GM06990 (cell line): ENCODE measurements at places on chromosomes 16 and 17.

DNA sequence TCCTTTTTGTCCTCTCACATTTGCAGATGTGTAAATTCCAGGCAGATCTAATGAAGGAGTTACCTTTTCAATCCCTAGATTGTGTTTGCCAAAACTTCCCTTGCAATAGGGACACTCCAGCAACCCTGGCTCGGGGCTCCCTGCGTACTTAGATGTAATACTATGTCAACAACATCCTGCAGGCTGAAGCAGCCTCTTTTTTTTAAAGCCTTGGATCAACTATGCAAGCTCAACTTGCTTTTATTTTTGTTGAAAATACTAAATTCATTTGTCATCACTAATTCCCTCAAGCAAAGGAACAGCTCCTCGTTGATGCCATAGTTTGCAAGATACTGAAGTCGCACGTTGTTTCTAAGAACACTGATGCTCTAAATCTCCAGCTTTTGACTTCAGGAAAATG, 59.1 kb downstream of the GRIN2A start:
- DNase-seq, result no peak

- DNase-seq, result no peak
Measured at GRCh38 chr17:29825604-29826003, 104.4 kb downstream of the SSH2 start.

GRCh38 chr16:7688811-7689210, 356.2 kb downstream of the RBFOX1 start:
- no peak for DNase-seq

DNA sequence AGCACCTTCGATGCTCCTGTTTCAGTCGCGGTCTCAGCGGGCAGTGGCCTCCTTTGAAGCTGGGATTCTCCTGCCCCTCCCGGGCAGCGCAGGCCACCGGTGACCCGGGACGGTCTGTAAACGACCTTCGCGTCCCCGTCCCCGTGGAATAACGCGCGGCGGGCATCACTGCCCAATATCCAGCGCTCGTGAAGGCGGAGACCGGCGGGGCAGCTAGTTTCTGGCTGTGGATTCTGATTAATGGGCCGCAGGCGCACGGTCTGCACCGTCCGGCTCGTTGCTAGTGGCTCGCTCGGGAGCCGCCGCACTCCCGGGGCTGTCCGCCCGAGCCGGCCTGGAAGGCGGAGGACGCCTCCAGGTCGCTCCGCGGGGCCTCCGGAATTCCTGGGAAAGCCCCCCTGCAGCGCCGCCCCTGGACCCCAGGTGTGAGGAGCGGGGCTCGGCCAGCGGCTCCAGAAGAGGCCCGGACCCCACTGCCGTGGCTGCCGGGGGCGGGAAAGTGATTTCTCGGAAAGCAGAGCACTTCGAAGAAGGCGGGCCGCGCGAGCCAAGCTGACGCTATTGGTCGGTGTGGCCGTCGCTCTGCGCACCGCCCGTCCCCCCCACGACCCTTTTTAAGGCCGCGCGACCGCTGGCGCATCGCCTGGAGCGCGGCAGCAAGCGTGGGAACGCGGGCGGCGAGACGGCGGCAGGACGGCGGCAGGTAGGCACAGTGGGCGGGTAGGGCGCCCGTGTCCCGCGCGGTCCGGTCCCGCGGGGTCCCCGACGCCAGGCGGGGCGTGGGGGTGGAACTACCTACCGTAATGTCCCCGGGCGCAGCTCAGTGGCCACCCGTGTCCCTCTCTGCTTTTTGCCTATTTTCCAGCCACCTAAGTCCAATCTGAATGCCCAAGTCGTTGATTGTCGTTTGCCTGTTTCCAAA, at the start of gene IRF8:
Gene IRF8, plus strand, starts transcription at position 642 of the 922 bp plus-strand sequence. CDS start 3,854 bp downstream, outside the sequence.
- DNase-seq, result peak; percentile 95

DNA sequence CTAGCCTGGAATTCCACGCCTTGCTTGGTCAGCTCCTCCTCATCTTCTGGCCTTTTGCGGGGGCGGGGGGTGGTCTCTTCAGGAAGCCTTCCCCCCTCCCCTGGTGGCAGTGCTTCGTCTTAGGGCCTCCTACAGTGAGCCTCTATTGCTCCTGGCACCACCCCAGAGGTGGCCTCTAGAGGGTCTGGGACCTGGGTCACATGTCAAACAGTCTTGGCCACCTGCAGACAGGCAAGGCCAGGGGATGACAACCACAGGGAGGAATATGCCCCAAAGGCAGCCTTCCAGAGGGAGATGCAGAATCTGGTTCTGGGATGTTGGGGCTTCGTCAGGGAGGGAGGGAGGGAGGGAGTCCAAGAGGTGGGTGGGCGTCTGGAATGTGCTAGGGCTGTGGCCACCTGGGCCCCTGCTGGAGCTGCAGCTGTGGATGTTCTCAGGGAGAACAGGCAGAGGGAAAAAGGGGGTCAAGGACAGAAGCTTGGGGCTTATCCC, 50.6 kb downstream of the SMPD3 start:
- no peak for DNase-seq

DNA sequence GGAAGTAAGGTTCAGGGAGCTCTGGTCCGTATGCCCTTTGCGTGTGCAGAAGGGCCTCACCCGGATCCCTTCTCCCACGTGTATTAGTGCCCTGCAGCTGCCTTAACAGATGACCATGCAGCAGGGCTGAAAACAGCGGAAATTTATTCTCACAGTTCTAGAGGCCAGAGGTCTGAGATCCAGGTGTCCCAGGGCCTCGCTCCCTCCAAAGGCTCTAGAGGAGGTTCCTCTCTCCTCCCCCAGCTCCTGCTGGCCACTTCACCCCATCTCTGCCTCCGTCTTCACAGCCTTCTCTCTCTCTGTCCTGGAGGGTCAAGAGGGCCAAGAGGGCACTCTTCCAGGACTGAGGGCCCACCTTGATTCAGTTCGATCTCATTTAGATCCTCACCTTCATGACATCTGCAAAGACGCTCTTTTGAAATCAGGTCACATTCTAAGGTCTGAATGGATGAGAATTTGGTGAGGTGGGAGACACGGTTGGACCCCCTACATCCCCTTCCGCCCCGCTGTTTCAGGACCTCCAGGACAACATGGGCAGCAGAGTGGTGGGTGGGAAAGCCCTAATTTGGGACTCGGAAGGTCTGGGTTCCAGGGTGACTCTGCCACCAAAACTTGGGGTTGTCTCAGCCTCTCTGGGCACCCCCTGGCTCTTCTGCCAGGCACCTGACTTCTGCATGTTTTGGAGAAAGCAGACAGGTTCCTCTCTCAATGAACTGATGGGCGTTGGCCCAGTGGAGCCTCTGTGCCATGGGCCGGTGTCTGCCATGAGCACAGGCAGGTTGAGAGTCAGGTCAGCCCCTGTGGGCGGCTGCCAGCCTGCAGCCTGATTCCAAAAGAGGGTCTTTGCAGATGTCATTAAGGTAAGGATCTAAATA, 361.2 kb downstream of the SEC14L1 start:
- peak; percentile 9 for DNase-seq

DNA sequence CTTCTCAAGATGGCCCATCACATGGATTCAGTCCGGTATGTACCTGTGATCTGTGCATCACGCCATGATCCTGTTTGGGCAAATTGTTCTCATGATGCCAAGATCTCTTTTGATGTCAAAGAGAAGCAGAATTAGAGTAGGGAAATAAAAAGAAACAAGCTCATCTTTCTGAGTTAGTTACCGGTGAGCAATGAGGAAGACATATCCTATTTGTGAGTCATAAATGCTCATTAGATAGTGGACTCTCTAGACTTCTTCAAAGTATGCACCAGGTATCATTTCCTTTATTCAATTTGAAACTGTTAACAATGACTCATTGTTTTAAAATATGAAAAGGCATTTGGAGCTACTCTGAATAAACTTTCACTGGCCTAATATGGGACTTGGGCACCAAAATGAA, 8.0 kb upstream of the KRTAP4-12 start:
- no peak for DNase-seq

DNA sequence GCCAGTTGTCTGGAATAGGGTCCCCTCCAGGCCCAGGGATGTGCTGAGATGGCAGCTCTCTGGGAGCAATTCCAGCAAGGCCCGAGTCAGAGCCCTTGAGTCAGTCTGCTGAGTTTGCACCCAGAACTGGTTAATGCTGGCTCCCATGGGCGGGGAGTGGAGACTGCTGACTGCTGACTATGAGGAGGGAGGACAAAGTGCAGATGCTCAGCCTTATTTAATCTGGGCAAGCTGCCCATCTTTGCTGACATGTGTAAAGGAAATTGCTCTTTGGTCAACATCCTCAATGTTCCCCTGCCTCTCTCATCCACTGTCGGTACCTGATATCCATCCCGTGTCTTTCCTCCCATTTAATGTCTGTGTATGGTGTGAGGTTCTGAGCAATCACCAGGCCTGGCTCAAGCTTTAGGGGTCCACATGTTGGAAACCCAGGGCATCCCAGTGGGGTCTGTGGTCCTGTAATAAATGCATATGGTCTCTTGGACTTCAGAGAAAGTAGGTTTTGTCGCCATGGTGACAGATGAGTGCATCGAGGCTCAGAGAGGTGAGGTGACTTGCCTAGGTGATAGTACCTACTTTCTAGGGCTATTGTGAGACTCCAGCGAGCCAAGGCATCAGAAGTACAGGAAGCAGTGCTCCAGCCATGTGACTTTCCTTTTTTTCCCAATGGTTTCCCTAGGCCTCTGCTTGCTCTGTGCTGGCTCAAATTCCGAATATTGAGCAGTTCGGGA, 20.0 kb upstream of the RNF135 start:
- no peak for DNase-seq

DNA sequence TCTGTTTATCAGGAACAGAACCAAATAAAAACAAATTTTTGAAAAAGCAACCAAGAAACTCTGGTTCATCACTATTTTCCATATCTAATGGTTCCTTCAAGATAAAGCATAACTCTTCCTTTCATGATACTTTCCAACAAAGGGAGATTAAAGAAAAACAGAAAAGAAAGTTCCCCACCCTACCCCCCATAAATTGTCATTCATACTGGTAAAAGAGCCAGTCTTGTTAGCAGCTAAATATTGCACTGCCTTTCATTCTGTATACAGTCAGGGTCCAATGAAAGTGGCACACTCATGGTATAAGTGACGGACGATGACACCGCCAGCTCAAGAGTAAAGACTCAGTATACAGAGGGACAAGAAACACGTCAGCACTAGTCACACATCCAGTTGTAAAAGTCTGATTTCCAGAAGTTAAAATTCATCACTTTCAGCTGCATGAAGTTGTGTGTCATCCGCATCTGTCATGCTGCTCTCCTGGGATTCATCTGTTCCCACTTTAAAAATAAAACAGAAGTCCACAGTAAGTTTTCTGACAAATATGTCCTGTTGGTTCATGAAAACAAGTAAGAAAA, 68.5 kb downstream of the CDC27 start:
- no peak for DNase-seq

DNA sequence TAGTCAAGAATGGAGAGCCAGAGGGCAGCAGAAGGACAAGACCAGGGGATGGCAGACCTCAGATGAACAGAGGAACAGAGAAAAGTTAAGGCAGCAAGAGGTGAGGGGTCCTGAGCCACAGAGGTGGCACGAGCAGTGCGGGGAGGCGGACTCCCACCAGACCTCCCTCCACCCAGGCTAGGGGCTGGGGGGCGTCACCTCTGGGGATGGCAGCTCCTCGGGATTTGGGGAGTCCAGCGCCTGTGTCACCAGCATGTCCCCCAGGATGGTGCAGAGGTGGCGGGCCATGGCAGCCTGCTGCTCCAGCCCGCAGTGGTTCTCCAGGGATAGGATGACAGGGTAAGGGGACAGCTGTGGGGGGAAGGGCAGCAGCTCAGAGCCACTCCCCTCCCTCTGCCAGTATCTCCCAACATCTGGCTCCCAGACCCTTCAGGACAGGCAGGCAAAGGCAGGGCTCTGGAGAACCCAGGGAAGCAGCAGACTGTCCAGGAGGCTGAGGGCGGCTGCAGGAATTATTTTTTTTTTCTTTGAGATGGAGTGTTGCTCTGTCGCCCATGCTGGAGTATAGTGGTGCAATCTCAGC, 15.8 kb downstream of the PLCD3 start:
- no peak for DNase-seq

DNA sequence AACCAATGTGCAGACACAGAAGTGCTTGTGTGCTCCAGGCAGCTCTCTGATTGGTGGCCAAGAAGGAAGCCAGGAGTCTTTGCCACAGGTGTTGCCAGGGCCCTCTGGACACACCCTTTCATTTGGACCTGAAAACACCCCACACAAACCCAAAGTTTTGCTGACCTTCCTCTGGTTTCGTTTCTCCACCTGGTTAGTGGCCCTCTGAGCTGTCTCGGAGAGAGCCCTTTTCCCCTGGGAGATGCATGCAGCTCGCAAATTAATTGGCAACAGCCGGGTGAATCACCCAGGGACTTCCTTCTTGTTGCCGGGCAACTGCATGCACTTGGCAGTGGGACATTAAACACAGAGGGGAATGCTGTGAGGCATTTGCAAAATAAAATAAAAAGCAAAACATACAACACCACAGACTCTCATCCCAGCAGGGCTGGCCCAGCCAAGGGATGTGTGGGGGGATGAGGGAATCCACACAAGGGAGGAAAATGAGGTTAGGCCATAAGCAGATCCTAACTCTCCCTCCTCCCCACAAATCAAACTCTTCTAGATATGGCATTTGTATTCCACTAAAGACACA, 286.6 kb downstream of the SOX9 start:
- DNase-seq, result peak; percentile 69

- no peak for DNase-seq
Measured at GRCh38 chr17:10126616-10127501, 71.5 kb downstream of the GAS7 start.

DNA sequence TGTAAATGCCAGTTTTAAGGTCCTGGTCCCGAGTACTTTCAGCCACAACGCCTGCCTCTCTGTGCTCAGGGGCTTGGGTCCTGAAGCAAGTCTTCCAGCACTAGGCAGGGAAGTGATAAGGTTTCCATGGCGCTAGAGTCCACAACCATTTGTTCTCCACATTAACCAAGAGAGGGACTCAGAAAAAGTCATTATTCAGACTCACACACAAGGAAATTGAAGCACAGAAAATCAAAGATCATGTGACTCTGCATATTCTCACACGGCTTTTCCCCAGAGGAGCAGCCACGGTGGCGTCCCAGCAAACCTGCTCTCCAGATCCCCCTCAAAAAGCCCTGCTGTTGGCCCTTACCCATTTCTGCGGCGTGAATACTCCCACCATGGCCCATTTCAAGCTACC, 9.7 kb downstream of the ENPP7 start:
- DNase-seq, result no peak

DNA sequence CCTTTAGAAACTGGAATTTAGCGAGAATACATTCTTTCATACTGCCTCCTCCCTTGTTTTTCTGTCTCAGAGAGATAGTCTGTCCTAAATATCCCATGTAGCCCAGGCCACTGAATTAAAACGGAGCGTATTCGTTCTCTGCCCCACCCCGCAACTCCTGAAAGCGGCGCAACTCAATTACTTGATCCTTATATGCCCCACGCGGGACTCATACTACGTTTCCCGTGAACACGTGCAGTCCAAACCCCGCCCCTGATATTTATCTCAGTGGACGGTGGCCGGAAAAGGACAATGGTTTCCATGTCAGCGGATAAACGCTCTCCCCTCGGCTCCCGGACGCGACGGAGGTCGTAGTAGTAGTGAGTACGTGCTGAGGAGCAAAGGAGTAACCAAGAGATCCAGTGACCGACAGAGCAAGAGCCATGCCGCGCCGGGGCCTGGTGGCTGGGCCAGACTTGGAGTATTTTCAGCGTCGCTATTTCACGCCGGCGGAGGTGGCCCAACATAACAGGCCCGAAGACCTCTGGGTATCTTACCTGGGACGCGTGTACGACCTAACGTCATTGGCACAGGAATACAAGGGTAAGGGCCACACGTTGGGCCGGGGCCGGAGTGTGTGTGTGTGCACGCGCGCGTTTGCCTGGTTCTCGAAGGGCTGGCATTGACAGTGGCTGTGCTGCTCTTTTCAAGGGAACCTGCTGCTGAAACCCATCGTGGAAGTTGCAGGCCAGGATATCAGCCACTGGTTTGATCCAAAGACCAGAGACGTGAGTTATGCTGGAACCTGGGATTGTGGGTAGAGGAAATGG, at the start of gene CYB5D1:
Gene CYB5D1, plus strand, starts transcription at position 291 of the 809 bp plus-strand sequence. Its CDS starts 132 bp downstream, at position 423.
- DNase-seq, result peak; percentile 86

- no peak for DNase-seq
Measured at GRCh38 chr16:79006765-79007164, 593.8 kb downstream of the MAF start.
